ENCODE measurements at places on chromosomes 7 and 10.

- no peak for DNase-seq
Observed at GRCh38 chr10:108901781-108902618, 1021.3 kb downstream of the XPNPEP1 start.

- no peak for DNase-seq
Observed at GRCh38 chr10:108393089-108393488, 1228.6 kb upstream of the SORCS1 start.

- DNase-seq = no peak
Observed at GRCh38 chr7:42097752-42098151, 139.3 kb downstream of the GLI3 start.

GRCh38 chr7:5397736-5398135 lies 25.9 kb downstream of the TNRC18 start:
- no peak for DNase-seq

DNA sequence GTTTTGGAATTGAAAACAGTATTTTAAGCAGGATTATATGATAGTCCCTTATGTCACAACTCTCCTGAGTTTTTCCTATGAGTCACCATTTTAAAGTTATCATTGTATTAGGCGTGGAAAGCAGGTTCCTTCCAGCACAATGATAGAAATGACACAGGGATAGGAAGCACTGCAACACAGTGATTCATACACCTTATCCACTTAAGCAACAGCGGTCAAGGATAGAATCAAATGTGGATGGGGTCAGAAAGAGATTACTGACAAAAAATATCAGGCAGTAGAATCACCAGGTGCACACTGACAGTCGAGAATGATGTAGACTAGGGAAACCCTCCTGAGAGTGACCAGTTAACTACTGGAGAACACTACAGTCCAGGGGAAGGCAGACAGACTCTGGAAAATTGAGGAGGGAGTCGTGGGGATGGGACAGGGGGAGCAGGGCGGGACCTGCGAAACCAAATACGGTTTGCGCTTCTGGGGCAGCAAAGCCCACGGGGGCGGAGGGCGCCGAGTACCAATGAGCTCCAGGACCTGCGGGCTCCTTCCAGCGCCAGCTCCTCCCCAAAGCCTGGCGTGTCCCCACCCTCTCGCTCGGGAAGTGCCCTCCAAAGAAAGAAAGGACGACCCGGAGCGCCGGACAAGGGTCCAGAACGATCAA lies 479 bp downstream of the PNPLA8 start:
- peak; percentile 86 for DNase-seq

GRCh38 chr7:43763183-43763582 lies 4.7 kb downstream of the BLVRA start:
- no peak for DNase-seq

GRCh38 chr10:82319074-82319473 lies 444.1 kb downstream of the NRG3 start:
- no peak for DNase-seq

- DNase-seq = no peak
Observed at GRCh38 chr7:149715476-149715875, 57.9 kb downstream of the ZNF467 start.

- DNase-seq = no peak
Observed at GRCh38 chr10:75876710-75877109, 445.3 kb downstream of the LRMDA start.

GRCh38 chr7:4807598-4808016 lies 32.2 kb downstream of the AP5Z1 start:
- no peak for DNase-seq

DNA sequence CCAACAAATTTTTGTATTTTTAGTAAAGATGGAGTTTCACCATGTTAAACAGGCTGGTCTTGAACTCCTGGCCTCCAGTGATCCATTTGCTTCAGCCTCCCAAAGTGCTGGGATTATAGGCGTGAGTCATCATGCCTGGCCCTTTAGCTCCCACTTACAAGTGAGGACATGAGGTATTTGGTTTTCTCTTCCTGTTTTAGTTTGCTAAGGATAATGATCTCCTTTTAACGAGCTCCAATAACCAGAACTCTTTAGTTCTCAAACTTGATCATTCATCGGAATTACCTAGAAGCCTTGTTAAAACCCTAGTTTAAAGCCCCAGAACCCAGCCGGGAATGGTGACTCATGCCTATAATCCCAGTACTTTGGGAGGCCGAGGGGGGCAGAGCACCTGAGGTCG lies 481.4 kb downstream of the TYW1 start:
- no peak for DNase-seq

DNA sequence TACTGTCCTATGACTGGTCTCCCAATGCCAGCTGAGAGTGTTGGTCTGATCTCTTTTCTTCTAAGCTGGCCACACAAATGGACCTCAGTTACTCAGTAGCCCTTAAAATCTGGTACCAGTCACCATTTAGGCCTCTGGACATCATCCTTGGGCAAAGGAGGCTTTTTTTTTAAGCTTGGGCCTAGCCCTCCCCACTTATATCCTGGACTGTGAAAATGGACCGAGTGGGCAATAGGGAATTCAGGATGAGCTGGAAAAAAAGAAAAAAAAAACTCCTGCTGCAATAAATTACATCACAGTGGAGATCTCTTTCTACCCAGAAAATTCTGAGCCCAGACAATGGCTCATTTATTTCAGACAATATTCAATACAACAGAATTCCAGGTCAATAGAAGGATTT lies 68.4 kb downstream of the PARP12 start:
- DNase-seq = no peak

DNA sequence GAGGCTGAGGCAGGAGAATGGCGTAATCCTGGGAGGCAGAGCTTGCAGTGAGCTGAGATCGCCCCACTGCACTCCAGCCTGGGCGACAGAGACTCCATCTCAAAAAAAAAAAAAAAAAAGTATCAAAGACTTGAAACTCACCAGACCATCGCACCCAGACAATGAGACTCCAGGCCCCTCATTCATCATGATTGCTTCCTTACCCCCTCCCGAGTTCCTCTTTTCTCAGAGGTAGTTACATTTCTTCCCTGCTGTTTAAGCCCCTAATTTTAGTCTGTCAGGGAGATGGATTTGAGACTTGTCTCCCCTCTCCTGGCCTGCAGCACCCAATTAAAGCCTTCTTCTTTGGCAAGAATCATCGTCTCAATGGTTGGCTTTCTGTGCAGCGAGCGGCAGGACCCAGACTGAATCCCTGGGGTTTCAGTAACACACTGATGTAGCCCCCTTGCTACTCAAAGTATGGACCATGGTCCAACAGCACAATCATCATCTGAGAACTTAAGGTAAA lies 19.4 kb upstream of the TPST1 start:
- DNase-seq = no peak

DNA sequence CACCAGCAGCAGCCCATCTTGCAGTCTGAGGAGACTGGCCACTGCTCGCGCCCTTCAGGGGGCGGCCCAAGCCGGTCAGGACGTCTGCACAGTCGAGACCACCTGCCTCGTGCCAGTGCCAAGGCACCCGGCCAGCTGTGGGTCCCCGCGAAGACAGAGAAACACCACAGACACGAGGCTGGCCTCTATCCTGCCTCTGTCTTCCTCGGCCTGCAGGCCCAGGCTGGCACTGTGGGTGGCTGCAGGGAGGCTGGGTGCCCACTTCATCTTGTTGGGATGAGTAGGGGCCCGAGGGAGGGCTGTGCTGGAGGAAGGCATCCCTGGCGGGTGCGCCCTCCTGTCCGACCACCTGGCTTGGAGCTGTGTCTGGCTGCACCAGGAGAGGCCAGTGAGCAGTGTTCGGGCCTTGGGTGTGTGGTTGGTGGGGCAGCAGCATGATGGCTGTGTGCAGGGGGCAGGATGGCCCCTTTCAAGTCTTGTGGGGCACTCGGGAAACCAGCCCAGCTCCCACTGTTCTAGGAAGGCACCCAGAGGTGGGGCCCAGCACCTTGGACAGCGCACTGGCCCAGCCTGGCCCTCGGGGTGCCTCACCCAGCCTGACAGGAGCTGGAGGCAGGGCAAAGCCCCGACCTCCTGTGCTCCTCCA lies 7.3 kb downstream of the DPYSL4 start:
- no peak for DNase-seq

GRCh38 chr10:104328896-104329710 lies 9.2 kb downstream of the ITPRIP start:
- DNase-seq = peak; percentile 64

GRCh38 chr10:124308811-124309210 lies 109.9 kb downstream of the OAT start:
- DNase-seq = no peak

GRCh38 chr7:40923626-40924025 lies 779.3 kb downstream of the INHBA start:
- DNase-seq = no peak

DNA sequence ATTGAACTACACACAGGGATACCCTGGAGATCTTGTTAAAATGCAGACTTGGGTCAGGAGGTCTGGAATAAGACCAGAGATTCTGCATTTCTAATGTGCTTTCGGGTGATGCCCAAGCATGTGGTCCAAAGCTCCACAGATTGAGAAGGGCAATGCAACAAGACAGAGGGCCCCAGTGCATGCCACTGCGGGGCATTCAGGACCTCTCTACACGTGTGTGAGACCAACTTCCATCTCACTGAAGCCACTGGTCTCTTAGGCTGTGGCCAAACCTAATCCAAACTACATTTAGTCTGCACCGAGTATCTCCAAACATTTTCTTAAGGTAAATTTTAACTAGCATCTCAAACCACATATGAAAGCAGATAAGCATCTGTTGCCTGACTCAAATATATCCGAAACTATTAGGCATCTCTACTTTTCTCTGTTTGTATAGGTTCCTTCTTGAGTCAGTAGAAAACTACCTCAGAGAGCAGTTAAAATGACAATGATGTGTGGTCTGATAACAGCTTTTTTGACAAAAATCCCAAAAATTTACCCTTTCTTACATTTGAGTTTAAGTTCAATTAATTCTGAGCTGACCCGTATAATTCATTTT lies 107.5 kb downstream of the ELMO1 start:
- DNase-seq = no peak

DNA sequence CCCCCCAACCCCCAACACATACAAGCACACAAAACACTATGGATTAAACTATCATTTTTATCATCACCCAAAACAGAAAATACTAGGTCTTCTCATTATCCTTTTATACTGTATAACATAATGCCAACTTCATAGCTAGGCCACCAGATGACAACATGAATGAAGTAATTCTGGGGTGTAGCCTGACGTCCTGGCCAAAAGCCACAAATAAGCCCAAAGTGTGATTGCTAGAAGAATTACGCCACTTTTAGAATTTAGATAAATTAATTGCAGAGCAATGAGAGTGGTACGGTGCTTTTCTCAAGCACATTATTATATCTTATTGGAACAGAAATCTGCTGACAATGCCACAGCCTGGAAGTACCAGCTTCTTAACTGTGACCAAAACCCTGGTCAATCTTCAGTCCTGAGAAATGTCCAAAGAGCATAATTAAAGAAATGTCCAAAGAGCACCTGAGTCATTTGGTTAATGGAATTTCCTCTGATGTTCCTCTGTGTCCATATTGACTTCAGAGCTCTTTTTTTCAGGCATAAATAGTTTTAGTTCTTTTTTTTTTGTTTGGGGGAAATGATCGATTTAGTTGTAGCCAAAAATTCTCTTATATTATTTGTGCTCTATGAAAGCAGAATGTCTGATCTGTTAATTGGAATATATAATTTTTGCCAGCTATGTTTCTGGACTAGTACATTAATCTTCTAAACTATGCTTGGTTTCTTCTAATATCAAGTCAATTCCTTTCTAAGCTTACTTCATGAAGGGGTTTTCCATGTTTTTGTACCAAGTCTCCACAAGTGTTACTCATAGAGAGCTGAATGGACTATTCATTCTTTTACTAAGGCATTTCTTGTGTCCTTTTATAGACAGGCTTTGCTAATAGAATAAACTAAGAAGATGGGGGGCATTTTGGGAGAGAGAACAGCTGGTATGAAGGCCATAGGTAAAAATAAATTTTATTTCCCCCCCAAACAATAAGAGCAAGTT lies 233.4 kb upstream of the SLC26A5 start:
- DNase-seq = no peak

DNA sequence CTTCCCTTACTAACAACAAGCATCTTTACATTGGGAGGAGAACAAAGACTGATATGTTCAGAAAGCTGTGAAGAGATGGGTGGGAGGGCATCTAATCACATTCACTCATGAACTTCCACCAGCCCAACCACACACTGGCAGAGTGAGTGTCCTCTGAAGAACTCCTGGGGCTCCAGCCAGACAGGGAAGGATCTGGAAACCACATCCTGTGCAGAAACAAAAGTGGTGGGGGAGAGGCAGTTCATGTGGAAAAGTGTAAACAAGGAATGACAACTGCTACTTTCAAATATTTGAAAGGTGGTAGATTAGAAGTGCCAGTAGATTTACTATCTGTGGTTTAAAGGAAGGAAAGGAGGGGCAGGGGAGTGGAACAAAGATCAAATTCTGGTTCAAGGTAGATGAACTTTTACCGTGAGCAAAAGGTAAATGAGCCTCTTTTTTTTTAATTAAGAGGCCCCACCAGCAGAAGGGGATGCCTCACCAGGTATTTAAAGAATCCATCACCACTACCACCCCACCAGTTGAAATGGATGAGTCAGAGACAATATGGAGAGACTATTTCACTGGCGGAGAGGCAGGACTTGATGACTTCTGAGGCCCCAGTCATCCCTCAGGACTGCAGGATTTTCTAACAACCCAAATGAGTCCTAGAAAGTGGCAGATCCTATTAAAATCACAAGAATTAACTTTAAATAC lies 34.5 kb downstream of the GOT1 start:
- peak; percentile 79 for DNase-seq
